SK-N-MC (cell line): ENCODE measurements at places on chromosomes 13 and 19.

DNA sequence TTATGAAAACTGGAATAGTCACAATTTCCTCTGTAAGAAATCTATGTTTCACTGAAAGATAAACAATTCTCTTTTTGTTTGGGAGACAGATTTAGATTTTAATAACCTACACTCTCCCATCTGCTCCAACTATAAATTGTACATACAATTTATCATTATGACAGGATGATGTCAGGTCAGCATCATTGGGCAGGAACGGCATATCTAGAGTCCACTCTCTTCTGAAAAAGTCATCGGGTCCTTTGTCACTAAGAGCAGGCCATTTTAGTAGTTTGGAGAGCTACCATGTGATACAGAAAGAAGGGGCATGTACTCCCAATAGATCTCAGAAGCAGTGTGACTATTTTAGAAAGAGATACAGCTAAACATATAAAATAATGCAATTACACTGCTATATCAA lies 180.8 kb upstream of the ARGLU1 start:
- DNase-seq, result no peak

DNA sequence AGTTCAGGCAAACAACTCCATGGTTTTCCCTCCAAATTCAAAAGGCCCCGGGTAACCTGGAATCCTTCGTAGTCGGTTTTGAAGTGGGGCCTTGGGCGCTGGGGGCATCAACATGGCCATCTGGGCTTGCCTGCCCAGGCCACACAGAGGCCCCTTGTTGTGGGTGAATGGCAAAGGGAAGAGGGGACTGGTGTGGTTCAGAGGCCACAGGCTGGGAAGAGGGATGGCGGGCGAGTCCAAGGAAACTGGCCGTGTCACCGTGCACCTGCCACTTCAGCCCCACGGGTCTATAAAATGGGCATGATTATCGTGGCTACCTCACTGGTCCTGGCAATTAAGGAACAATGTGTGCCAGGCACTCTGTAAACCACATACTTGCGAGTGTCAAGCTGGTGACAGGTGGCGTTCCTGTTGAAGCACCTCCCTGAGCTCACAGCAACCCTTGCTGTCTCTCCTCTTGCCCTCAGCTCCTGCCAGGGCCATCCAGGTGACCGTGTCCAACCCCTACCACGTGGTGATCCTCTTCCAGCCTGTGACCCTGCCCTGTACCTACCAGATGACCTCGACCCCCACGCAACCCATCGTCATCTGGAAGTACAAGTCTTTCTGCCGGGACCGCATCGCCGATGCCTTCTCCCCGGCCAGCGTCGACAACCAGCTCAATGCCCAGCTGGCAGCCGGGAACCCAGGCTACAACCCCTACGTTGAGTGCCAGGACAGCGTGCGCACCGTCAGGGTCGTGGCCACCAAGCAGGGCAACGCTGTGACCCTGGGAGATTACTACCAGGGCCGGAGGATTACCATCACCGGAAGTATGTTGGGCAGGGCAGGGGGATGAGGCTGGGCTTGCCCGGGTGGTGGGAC lies 1.3 kb downstream of the LSR start:
- DNase-seq, result no peak

DNA sequence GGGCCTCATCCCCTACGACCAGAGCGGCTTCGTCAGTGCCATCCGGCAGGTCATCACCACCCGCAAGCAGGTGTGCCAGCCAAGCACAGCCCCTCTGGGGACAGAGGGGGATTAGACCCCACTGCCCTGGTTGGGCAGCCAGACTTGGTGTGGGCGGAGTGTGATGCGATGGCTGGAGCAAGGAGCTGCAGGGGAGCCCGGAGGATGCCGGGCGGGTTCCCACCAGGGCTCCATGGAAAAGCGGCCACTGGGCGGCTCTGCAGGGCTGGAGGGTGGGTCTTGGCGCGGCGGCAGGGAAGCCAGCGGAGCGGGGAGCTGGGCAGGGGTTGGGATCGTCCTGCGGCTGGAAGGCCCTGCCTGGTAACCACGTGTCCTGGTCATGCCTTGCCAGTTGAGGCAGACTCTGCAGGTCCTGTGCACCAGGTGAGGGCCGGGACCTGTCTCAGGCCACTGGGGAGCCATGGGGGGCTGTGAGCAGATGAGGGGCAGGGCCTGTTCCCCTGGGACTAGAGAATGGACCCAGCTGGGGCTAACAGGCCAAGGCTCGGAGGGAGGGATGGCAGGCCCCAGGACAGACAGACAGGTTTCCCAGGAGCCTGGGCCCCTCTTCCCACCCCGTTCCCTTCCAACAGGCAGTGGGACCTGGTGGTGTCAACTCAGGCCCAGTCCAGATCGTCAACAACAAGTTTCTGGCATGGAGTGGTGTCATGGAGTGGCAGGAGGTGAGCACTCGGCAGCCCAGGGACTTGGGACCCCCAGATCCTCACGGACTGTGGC lies 6.3 kb downstream of the PTOV1 start:
- no peak for DNase-seq

DNA sequence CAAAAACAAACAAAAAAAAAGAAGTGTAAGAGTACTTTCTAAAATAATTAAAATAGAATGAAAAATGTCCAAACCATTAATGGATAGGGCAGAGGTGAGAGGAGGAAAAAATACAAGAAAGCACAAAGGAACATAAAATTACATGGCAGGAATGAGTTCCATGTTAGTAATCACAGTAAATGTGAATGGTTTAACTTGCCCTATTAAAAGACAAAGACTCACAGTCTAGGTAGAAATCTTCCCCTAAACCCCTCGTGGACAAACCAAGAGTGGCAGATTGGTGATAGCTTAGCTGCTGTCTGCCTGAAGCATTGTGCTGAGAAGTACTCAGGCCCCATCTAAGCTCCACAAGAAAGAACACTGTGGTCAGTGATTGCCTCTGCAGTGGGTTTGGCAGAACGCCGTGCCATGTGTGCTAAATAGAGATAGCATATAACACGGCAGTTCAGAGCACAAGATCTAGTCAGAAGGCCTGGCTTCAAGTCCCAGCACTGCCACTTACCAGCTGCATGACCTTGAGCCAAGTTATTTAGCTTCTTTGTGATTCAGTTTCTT lies 103.5 kb downstream of the DPF1 start:
- no peak for DNase-seq

- no peak for DNase-seq
These were observed 1.3 kb upstream of the KLK8 start for GRCh38 chr19:51002542-51003311.

- DNase-seq, result no peak
These were observed 65.7 kb downstream of the ZNF536 start for GRCh38 chr19:30437869-30438268.

DNA sequence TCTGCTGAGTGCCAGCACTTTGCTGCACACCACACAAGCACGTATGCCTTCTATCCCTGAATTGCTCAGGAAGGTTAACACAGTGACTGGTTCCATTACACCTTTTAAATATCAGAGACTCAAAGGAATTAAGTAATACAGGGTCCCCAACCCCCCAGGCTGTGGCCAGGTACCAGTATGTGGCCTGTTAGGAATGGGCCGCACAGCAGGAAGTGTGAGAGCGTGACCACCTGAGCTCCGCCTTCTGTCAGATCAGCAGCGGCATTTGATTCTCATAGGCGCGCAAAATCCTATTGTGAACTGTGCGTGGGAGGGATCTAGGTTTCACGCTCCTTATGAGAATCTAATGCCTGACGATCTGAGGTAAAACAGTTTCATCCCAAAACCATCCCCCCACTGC lies 194.5 kb downstream of the FOXO1 start:
- DNase-seq, result no peak

- DNase-seq, result no peak
These were observed 44.9 kb downstream of the ZNF611 start for GRCh38 chr19:52689843-52690368.

DNA sequence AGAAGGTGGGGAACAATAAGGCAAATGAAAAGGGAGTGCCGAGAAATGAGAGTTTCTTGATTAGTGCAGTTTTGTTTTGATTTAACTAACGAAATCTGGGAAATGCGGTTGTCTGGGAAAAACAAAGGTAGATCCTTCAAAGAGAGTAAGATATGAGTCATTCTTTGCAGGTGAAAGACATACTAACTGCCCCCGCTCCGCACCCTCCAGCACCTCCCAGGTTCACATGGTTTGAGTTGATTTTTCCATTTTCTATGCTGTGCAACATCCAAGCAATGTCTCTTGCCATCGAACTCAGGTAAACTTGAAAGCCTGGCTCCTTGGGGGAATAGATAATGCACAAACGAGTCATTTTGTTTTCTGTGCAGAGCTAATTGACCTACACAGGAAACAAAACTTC lies 84.1 kb upstream of the KLF12 start:
- no peak for DNase-seq

- no peak for DNase-seq
These were observed 107.6 kb upstream of the RXFP2 start for GRCh38 chr13:31631746-31632145.

GRCh38 chr13:47233734-47234133 lies 336.9 kb upstream of the HTR2A start:
- DNase-seq, result no peak

- no peak for DNase-seq
These were observed 113.5 kb downstream of the COG6 start for GRCh38 chr13:39768962-39769361.

GRCh38 chr19:47618771-47619170 lies 9.8 kb downstream of the BICRA start:
- no peak for DNase-seq
